ENCODE measurements at places on chromosomes 5 and 9.

- DNase-seq, result no peak
These were observed 161.6 kb downstream of the ACTL7B start for GRCh38 chr9:108694170-108694569.

- DNase-seq, result no peak
These were observed 14.6 kb downstream of the FGF1 start for GRCh38 chr5:142671266-142671665.

DNA sequence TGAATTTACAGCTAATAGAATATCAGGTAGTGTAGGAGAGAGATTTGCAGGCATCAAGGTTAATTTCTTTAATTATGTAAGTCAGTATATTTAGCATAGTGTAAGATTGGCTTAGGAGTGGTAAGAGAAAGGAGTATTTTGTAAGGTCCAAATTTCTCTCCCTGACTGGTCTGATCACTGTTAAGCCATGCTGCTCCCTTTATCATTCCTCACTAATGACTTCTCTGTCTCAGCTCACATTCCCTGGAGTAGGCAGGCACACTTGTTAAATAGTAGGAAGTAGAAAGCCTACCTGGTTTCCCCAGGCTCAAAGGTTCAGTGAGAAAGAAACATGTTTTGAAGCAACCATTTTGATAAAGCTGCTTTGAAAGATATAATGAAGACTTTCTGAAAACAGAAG is 90.7 kb downstream of the SMIM15 start:
- DNase-seq, result no peak

DNA sequence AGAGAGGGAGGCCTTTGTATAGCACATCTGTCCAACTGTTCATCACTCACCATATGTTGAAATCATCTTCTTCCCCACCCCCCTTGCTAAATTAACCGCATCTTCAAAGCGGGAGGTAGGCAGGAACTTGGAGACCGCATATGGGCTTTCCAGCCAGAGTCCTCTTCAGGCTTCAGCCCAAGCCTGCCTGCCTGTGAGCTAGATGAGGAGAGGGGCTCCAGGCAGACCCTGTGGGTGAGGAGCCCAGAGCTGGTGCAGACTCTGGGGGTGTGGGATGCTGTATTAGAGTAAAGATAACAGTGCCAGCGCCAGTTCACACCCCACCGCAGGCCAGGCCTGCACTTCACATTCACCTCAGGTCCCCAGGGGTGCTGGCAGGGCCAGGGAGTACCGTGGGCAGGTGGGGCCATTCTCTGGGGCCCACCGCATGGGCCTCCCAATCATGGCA is 16.2 kb downstream of the PRRC2B start:
- DNase-seq, result no peak

DNA sequence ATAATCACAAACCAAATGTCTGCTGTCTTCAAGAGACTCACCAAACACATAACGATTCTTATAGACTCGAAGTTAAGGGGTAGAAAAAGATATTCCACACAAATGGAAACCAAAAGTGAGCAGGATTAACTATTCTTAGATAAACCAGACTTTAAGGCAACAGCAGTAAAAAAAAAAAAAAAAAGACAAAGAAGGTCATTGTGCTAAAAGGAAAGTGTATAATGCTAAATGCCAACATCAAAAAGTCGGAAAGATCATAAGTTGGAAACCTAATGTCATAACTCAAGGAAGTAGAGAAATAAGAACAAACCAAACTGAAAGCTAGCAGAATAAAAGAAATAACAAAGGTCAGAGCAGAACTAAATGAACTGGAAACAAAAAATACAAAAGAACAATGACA is 714.6 kb downstream of the SEMA5A start:
- DNase-seq, result no peak

DNA sequence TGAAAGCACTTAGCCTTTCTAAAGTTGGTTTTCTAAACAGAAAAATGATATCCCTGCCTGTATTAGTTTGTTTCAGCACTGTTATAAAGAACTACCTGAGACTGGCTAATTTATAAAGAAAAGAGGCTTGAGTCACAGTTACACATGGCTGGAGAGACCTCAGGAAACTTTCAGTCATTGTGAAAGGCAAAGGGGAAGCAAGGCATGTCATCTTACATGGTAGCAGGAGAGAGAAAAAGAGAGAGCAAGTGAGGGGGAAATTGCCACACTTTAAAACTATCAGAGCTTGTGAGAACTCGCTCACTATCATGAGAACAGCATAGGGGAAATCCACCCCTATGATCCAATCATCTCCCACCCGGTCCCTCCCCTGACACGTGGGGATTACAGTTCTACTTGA is 64.9 kb downstream of the FAM170A start:
- DNase-seq, result no peak

DNA sequence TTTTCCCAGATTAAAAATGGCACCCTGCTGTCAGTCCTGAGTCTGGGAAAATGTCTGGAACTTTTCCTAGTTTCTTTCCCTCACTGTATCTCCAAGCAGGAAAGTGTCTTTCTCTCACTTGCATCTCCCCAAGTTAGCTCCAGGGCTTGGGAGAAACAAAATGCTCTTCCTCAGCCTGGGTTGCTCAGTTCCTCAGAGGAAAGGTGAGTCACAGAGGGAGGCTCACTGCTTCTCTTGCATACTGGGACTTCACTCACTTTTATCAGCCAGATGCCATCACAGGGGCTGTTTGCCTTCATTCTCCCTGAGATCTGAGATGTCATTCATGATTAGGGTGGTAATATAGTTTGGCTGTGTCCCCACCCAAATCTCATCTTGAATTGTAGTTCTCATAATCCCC is 519.9 kb downstream of the SEMA5A start:
- DNase-seq, result no peak

DNA sequence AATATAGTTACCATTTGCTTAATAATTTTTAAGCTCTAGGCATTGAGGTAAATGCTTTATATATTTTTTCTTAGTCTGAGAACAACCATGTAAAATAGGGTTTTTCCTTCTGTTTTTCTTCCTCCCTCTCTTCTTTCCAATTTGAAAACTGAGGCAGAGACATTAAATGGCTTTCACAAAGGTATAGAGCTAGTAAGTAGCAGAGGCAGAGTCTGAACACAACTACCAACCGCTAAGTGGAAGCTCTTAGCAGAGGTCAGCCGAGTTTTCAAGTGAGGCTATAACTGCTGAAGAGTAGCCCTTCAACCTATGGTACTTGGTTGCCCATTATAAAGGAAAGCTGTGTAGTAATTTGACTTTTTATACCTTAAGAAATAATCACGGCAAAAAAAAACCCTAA is 187.1 kb downstream of the MEF2C start:
- no peak for DNase-seq

GRCh38 chr5:98517560-98518366 is 255.7 kb upstream of the RGMB start:
- DNase-seq, result no peak

GRCh38 chr5:109589239-109589638 is 100.5 kb upstream of the MAN2A1 start:
- DNase-seq, result no peak

GRCh38 chr9:95284162-95285080 is 33.1 kb downstream of the FANCC start:
- peak; percentile 22 for DNase-seq

All from T47D (cell line).